ENCODE measurements at places on chromosomes 4 and X. TPM values are rescaled to one million over a fixed set of nuclear protein-coding genes. Genes with fewer than 3 reads are reported as not detected.

DNA sequence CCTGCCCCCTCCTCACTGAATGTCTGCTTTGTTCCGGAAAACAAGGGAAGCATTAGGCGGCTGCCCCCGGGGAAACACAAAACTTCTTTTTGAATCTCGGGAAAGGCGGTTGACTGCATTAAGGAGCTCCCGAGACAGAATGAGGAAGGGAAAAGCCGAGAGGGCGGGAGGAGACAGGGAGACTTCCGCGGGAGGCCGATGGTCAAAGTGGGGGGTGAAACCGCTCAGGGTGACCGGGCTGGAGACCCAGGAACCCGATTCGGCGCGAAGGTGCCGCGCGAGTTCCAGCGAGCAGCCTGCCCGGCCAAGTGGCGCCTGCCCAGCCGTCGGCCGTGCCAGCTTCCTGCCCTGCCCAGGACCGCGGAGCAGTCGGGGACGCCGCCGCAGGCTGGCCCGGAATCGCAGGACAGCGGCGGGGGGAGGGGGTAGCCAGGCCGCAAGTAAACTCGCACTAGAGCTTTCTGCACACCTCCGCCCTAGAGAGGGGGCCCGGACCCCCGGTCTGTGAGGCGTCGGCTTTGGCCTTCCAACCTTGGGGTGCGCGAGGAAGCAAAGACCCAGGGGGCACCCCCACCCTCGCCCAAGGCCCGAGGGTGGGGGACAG is 55.1 kb upstream of the BCOR start:
- DNase-seq = peak; percentile 79

- DNase-seq = no peak
Measured at GRCh38 chr4:152117520-152117919, 356.7 kb upstream of the GATB start.

GRCh38 chr4:99013402-99013843 is 17.9 kb downstream of the METAP1 start:
- DNase-seq = no peak

- no peak for DNase-seq
Measured at GRCh38 chr4:3313139-3313538, 20.3 kb downstream of the RGS12 start.

- peak; percentile 30 for DNase-seq
Measured at GRCh38 chr4:163331629-163332376, 593 bp downstream of the NPY1R start.

DNA sequence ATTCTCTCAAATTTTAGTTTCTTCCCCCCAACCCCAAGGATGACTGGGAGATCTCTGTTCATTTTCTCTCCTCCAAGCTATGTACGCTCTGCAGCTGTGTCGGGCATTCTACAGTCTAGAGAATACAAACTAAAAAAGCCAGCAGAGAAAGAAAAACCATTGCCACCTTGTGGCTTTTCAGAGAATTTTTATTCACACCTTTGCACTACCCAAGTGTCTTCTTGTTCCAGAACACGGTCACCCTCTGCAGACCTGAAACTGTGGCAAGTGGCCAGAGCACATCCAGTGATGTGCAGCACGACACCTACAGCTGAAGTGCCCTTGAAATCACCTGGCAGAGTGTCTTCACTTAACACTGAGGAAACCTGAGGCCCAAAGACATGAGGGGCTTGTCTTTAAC is 68.6 kb downstream of the CHST7 start:
- DNase-seq = no peak

- no peak for DNase-seq
Measured at GRCh38 chrX:20218836-20219505, 47.7 kb downstream of the RPS6KA3 start.

DNA sequence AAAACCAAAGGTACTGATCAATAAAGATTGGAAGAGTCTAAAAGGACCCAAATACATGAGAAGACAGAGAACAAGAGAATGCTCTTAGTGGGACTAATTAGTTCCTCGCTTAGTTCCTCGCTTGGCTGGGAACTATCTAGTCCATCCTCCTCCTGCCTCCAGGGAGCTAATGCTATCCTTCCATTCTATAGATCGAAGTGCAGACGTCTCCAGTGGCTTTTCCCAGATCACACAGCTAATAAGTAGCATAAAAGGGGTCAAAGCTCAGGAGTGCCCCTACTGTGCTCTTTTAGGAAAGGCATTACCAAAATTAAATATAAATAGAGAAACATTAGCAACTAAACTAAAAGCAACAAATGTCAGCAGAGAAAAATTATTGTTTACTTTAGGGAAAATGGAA is 42.3 kb upstream of the PPARGC1A start:
- DNase-seq = no peak

- no peak for DNase-seq
Measured at GRCh38 chr4:7822877-7823276, 116.8 kb downstream of the AFAP1 start.

DNA sequence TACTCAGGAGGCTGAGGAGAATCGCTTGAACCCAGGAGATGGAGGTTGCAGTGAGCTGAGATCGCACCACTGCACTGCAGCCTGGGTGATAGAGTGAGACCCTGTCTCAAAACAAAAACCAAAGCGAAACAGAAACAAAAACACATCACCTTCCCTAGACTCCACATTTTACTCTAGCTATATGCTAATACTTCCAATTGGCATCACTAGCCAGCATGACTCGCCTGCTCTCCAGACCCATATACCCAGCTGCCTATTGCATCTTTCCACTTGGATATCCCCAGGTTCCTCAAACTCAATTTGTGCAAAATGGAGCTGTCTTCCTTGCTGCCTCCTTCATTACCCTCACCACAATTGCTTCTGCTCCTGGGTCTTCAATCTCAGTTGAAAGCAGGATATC is 22.4 kb upstream of the LAP3 start:
- DNase-seq = no peak

- DNase-seq = no peak
Measured at GRCh38 chr4:98544818-98545414, 113.5 kb downstream of the TSPAN5 start.

DNA sequence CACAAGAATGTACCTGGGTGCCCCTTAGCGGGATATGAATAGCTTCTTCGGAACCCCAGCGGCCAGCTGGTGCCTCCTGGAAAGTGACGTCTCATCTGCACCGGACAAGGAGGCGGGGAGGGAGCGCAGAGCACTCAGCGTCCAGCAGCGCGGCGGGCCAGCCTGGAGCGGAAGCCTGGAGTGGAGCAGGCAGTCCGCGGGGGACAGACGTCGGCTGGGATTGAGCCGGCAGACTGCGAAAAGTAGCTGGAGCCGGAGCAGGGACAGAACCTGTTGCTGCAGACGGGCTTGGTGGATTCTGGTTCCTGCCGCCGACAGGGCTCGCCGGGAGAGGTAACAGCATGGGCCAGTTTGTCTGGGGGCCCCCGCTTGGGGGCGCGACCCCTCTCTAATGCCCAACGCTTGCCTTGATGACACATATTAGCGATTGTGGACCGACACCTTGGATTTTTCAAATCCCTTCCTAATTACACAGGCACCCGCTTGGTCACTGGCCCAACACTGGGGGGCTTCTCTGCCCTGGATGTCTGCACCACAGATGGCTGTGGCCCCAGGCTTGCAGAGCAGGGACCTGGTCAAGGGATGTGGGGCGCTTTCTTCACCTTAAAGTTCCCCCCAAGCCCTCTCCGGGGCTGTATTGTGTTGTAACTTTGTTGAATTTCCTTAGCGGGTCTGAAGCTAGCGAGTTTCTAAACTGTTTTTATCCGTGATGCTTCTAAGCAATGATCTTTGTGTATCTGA is at the start of gene NPFFR2:
TSS of gene NPFFR2 (plus strand) at position 133 of the 741 bp plus-strand sequence. CDS start 96,592 bp downstream, outside the sequence.
- DNase-seq = no peak

GRCh38 chr4:40395908-40396793 is 61.0 kb downstream of the CHRNA9 start:
- DNase-seq = no peak

ZNF518B gene
- 107 TPM for total RNA-seq

GAB3 gene
- total RNA-seq = 0.82 TPM

FGA gene
- total RNA-seq = not detected

L1CAM gene
- total RNA-seq = 101 TPM
